ENCODE measurements at places on chromosomes 3 and 15. TPM values are rescaled to one million over a fixed set of nuclear protein-coding genes. Genes with fewer than 3 reads are reported as not detected.
A peak's percentile ranks its signal among the peaks of the same experiment; 100 is the strongest.

DNA sequence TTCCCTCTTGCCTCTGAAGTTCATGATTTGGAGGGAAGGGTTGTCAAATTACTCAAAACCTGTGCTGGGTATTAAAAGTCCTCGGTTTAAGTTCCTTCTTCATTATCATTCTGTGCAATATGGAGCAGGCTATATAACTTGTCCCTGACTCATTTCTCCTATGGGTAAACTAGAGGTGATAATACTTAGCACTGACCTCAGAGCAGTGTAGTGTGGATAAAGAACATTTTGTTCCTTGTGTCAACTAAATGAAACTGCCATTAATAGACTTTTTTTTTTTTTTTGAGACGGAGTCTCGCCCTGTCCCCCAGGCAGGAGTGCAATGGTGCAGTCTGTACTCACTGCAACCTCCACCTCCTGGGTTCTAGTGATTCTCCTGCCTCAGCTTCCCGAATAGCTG is 2.2 kb upstream of the BBX start:
- no peak overlapping the region for H3K27ac ChIP-seq
- peaks cover 10% of the 10 kb centered on the region for H3K27me3 ChIP-seq
- H3K4me3 ChIP-seq = no peak overlapping the region
- DNase-seq = no peak
- H3K4me1 ChIP-seq = peaks cover 9% of the 10 kb centered on the region
- H3K36me3 ChIP-seq = no peaks in the 10 kb centered on the region

GRCh38 chr3:151919446-151919845 is 46.0 kb downstream of the SUCNR1 start:
- H3K27ac ChIP-seq = peak overlapping the region; percentile 29
- no peak for DNase-seq
- no peaks in the 10 kb centered on the region for H3K4me1 ChIP-seq

DNA sequence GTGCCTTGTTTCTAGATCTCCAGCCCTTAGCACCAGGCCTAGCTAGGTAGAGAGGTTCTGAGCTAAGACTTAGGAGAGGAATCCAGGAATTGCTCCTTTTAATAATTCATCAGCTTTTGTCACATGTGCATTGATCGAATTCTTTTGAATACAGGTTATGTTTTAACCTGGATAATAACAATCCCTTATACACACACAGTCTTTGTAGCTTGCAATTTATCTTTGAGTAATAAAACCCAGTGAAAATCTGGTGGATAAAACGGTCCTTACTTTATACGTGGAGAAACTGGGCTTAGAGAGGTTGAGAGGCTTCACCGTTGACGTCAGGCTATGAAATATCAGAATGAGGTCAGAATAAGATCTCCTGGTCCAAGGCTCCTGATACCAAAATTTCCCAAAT is 7.2 kb upstream of the SCN10A start:
- no peaks in the 10 kb centered on the region for H3K4me1 ChIP-seq
- no peaks in the 10 kb centered on the region for H3K36me3 ChIP-seq
- H3K27ac ChIP-seq = no peak overlapping the region

DNA sequence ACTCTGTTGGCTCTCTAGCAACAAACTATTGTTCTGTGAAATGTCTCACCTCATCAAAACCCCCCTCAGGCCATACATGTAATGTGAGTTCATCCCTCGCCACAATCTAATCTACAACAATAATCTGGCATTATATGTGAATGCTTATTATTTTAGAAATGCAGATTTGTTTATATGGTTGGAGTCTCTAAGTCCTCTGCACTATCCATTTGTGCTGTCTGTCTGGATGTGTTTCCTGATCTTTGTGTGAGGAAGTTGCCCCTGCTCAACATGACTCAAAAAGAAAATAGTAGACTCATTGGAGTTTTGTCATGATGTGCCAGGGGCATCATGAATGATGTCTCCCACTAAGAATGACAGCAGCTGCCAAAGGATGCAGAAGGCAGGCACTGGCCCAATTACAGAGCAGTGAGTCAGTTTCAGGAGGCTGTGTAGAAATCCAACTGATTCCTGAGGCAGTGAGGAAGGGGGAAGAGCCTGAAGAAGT is 161.6 kb upstream of the PDZRN3 start:
- H3K36me3 ChIP-seq = no peaks in the 10 kb centered on the region
- no peak for DNase-seq
- H3K4me1 ChIP-seq = no peaks in the 10 kb centered on the region

DNA sequence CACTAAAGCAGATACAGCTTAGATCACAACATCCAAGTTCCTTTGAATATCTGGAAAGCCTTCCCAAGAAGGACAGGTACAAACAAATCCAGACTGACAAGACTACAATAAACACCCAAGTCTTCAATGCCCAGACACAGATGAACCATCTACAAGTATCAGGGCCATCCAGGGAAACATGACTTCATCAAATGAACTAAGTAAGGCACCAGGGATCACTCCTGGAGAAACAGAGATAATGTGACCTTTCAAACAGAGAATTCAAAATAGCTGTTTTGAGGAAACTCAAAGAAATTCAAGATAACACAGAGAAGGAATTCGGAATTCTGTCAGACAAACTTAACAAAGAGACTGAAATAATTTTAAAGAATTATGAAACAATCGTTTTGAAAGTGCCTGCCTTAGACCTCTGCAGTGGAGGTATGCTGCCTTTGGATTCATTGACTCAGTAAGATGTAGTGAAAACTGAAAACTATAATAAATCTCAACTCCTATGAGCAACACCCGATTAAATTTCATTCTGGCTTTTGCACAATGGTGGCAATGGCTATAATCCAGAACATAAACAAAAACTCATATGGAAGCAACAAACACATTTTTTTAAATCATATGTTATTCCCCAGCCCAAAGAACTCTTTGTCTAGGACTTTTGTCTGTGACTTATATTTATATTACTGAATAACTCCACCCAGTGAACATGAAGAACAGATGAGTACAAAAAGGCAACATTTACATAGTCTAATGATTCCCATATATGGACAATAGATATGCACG is 12.6 kb upstream of the COL8A1 start:
- DNase-seq = no peak
- H3K27ac ChIP-seq = no peak overlapping the region
- no peaks in the 10 kb centered on the region for H3K36me3 ChIP-seq

DNA sequence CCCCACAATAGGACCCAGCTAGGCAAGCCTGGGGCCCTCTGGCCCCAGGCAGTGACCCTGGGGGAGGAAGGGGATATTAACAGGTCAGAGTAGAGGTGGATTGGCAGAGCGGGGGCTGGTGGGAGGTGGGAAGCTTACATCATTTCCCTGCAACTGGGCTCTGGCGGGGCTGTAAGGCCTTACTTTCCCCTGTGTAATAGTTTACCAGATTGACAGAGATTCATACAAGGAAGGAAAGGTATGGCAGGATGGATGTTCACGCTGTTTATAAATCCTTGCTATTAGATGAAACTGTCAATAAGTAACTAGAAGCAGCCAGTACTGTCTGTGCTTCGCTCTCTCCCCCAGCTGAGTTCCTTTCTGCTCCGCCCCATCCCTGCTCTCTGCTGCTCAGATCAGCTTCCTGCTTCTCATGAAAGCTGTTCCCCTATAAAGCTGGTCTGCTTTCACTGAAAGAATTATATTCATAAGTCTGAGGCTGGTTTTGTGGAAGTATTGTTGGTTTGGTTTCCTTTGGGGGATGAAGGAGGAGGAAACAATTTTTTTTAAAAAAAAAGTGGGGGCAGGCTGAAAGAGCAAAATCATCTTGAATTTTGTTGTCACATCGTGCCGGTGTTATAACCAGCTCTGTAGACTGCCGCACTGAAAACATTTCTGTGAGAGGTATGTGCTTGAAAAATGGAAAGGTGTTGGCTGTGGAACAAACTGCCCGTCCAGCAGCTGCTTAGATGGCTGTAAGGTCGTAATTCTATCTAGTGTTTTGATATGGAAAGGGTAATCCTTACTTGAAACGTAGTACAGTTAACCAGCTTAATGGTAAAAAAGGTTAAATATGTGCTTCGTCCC is 76.4 kb downstream of the BBX start:
- peaks cover 51% of the 10 kb centered on the region for H3K4me1 ChIP-seq
- peak; percentile 39 for DNase-seq
- H3K4me3 ChIP-seq = peak overlapping the region; percentile 89
- H3K27ac ChIP-seq = peak overlapping the region; percentile 84

GRCh38 chr15:57861815-57862586 is 155.5 kb downstream of the POLR2M start:
- H3K36me3 ChIP-seq = no peaks in the 10 kb centered on the region
- H3K4me3 ChIP-seq = no peak overlapping the region
- H3K4me1 ChIP-seq = peaks cover 9% of the 10 kb centered on the region
- no peak overlapping the region for H3K27ac ChIP-seq

DNA sequence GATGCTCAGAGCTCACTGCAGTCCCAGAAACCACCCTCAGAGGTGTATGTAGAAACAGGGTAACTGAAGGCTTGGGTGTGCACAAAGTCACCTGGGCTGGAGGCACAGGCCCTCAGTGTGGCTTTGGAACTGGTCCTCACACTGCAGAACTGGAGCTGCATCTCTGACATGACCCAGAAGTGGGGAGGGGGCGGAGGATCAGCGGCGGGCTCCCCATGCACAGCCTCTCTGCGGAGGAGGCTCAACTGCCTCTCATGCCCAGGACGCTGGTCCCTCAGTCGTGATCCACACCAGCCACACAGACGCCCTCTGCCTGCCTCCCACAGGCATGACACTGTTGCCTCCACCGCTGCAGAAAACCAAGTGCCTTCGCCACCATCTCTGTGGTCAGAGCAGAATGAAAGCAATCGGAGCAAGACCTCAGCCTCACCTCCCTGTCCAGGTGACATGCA is 73.7 kb downstream of the TM2D3 start:
- H3K36me3 ChIP-seq = no peaks in the 10 kb centered on the region
- H3K27me3 ChIP-seq = peaks cover 3% of the 10 kb centered on the region
- no peaks in the 10 kb centered on the region for H3K4me1 ChIP-seq
- no peak overlapping the region for H3K4me3 ChIP-seq
- H3K27ac ChIP-seq = peak overlapping the region; percentile 51

DNA sequence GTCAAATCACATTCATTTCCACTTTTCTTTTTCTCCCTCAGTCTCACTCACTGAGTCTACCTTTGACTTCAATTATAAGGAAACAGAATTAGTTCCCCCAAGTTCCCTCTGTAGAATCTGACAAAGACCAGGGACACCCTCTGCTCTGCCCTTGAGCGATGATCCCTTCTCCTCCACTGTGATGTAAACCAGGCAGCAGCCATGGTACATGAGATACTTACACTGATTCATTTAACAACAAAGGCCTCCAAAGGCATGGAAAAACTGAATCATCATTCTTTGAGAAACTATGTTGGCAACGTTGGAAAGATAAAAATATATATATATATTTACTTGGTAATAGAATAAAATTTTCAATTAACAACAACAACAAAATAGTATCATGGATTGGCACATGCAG is 84.1 kb downstream of the P3H2 start:
- no peak for DNase-seq
- H3K4me1 ChIP-seq = no peaks in the 10 kb centered on the region
- H3K27me3 ChIP-seq = peaks cover 2% of the 10 kb centered on the region
- no peak overlapping the region for H3K27ac ChIP-seq

DNA sequence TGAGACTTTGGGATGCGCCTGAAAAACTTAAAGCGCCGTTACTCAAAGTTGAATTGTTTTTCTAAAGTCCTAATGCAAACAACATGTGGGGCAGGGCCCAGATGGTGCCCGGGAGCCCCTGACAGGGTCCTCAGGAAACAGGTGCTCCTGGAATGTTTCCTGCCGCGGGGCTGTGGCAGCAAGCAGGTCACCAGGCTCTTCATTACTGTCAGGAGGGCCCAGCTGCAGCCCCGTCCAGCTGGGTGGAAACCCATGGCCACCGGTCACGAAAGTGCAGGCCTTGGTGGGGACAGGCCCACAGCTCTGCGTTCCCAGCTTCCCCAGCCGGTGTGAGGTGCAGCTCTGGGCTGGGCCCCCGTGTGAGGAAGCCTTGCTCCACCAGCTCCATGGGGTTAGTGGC is 63.9 kb upstream of the GATA2 start:
- H3K4me1 ChIP-seq = no peaks in the 10 kb centered on the region
- no peak for DNase-seq
- H3K27me3 ChIP-seq = peaks cover 4% of the 10 kb centered on the region
- H3K36me3 ChIP-seq = peaks cover 4% of the 10 kb centered on the region

- no peaks in the 10 kb centered on the region for H3K27me3 ChIP-seq
- H3K4me1 ChIP-seq = peaks cover 58% of the 10 kb centered on the region
- peaks cover 13% of the 10 kb centered on the region for H3K36me3 ChIP-seq
- H3K27ac ChIP-seq = no peak overlapping the region
Observed at GRCh38 chr3:18386274-18386890, 38.8 kb downstream of the SATB1 start.

- no peak for DNase-seq
- H3K27ac ChIP-seq = no peak overlapping the region
- no peak overlapping the region for H3K4me3 ChIP-seq
- no peaks in the 10 kb centered on the region for H3K36me3 ChIP-seq
Observed at GRCh38 chr3:16548721-16549120, 35.2 kb upstream of the RFTN1 start.

GRCh38 chr15:52657338-52657737 is 21.9 kb downstream of the ATOSA start:
- DNase-seq = no peak
- no peak overlapping the region for H3K4me3 ChIP-seq
- H3K4me1 ChIP-seq = peaks cover 61% of the 10 kb centered on the region
- H3K36me3 ChIP-seq = peaks cover 9% of the 10 kb centered on the region

DNA sequence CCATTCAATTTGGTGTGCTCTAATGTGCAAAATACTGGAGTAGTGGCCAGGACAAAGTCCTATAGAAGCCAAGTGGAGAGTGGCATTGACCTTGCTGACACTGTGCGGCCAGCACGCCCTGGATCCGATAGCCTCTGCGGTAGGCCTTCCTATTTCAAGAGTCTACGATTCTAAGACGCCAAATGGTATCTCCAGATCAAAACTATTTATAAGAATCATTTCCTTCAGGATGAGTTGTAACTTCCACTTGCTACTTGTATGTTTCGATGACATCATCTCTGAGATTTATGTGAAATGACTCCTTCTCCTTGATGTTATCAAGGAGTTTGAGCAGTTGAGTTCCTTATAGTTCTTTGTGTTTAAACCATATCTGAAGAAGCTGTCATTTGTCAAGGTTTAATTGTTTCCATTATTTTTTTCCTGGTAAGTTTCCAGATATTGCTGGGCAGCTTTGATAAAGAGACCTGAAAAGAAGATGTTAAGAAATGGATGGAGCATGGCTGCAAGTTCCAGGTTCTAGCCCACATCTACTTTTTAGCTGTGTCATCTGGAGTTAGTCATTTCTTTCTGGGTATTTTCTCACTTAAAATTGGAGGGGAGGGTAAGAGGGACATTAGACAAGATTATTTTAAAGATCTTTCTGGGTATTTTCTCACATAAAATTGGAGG is 71.8 kb downstream of the TMEM44 start:
- no peak for DNase-seq
- H3K4me1 ChIP-seq = peaks cover 5% of the 10 kb centered on the region
- H3K27me3 ChIP-seq = no peaks in the 10 kb centered on the region
- H3K36me3 ChIP-seq = no peaks in the 10 kb centered on the region

- H3K4me3 ChIP-seq = no peak overlapping the region
- no peaks in the 10 kb centered on the region for H3K36me3 ChIP-seq
- no peak overlapping the region for H3K27ac ChIP-seq
- peaks cover 81% of the 10 kb centered on the region for H3K4me1 ChIP-seq
- H3K27me3 ChIP-seq = peaks cover 3% of the 10 kb centered on the region
Observed at GRCh38 chr3:53166781-53167291, 5.8 kb downstream of the PRKCD start.

- no peaks in the 10 kb centered on the region for H3K4me1 ChIP-seq
- DNase-seq = no peak
- H3K36me3 ChIP-seq = no peaks in the 10 kb centered on the region
- H3K27me3 ChIP-seq = peaks cover 2% of the 10 kb centered on the region
- H3K27ac ChIP-seq = no peak overlapping the region
Observed at GRCh38 chr3:81293156-81293555, 468.3 kb downstream of the GBE1 start.

The NPAP1 gene
- polyA plus RNA-seq = not detected

The FBXO40 gene
- not detected for polyA plus RNA-seq

The GP9 gene
- polyA plus RNA-seq = 12.8 TPM

The NOX5 gene
- polyA plus RNA-seq = 1.1 TPM

The DNAH1 gene
- polyA plus RNA-seq = 0.73 TPM

The COLQ gene
- polyA plus RNA-seq = 13.3 TPM

The CCNB2 gene
- polyA plus RNA-seq = not detected

All from immature natural killer cell (primary cell).